Astrocyte (in vitro differentiated cells and primary cell): ENCODE measurements at places on chromosomes 5 and 9.

DNA sequence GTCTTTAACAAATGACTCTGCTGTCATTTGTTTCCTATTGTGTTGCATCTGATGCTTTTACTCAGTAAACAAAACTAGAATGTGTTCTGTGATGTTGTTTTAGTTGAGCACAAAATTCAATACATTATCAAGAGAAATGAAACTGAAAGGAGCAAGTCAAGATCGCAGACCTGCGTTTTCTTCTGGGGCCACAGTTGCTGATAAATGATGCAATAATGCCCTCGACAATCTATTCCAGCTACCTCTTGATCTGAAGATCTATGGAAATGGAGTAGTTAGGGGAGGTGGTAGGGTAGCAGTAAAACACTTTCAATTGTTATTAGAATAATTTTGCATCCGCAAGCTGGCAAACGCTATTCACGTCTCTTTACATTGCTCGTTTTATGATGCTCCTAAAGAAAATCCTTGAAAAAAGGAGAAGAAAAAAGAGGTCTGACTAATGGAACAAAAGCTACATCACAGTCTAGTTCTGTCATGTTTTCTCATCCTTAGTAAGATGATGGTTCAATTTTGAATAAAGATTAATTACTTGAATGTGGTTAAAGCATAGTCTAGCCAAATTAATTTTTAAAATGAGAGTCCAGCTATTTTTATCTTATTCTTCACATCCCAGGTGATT lies 1.6 kb downstream of the ZNF366 start:
- DNase-seq, result no peak

- no peak for DNase-seq
Measured at GRCh38 chr5:60183881-60184280, 290.4 kb upstream of the PDE4D start.

DNA sequence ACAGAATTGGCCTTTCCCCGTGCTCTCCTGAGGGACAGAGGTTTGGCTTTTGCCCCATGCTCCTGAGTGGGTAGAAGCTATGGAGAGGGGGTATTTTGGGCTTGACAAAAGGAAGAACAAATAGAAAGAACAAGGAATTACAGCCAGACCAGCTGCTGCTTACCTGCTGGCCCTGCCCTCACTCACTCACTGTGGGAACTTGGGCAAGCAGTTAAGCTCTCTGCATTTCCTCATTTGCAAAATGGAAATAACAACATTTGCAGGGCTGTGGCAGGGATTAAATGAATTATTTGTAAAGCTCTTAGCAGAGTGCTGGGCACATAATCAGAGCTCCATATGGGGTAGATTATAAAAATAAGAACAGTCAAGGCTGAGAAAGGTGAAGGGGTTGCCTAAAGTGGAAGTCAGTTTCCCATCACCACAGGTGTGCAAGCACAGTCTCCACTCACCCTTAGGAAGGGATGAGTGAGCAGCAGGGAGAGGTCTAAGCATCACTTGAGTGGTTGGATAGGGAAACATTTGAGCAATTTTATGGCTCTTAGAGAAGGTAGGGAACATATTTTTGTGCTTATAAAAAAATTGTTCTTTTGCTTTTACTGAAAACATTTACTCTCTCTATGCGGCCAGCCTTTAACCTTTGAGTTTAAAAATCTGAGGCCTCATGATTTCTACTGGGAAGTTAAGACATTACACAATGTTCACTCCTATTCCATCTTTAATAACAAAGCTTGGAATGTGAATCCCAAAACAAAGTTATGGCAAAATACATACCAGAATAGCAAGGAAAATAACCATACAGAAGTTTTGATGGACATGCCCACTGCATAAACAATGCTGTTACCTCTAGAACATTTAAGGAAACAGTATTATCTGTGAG lies 42.8 kb upstream of the LHFPL2 start:
- DNase-seq, result no peak

- no peak for DNase-seq
Measured at GRCh38 chr9:110133059-110133458, 74.9 kb downstream of the C9orf152 start.

DNA sequence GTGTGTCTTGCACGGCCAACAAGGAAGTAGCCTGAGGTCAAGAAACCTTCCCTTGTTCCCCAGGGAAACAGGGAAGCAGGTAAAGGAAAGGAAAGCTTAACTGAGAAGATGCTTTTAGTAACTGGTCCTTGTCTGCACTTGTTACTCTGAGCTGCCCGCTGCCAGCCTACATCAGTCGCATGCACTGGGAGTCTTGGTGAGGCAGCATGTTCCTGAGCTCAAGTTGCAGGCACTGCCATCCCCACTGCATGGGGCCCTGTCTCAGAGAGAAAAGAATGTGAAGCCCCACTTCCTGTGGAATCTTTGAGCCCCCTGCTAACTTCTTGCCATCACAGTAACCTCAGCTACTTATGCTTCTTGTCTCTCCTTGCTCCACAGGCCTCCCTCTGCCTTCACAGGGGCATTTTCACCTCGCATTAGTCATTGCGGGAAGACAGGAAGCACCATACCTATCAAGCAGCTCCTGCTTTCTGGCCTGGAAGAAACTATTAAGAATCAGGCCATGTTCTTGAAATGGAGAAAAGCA lies 344.1 kb upstream of the ADAMTSL1 start:
- DNase-seq, result no peak

- DNase-seq, result no peak
Measured at GRCh38 chr5:78765756-78766411, 117.3 kb upstream of the LHFPL2 start.

- DNase-seq, result no peak
Measured at GRCh38 chr5:172441262-172441751, 13.0 kb downstream of the SH3PXD2B start.

DNA sequence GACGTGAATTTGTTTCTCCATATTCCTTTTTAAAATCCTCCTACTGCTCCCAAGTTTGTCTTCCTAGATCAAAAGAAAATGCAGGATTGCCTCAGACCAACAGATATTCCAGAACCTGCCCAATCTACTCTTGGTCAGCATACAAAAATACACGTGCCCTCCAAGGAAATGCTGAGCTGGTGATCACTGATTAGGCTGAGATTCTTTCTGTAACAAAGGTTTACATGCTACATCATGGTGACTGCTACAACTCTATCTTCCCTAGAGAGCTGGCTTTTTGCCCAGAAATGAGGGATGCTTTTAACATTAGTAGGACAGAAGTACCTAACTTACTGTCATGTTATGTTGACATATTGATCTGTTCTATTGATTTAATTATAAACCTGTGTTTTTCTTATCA lies 35.5 kb downstream of the OR2Y1 start:
- peak; percentile 2 for DNase-seq

GRCh38 chr9:112752334-112753125 lies 2.0 kb downstream of the SNX30 start:
- no peak for DNase-seq

DNA sequence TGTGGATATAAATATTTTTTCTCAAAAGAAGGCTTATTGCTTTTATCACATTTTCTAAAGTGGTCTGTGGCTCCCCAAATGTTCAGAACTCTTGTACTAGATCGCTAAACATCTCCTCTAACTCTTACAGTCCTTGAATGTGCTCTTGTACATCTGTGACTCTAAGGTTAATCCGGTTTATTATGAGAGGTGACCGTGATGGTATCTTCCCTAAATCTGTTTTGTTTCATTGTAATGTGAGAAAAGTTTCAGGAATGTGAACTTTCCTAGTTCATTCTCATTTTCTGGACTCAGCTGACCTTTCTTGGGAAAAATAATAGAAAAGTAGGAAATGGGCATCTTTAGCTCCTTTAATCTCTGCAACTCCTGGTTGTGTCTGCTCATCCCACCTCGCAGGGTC lies 94.5 kb upstream of the CD180 start:
- DNase-seq, result no peak

DNA sequence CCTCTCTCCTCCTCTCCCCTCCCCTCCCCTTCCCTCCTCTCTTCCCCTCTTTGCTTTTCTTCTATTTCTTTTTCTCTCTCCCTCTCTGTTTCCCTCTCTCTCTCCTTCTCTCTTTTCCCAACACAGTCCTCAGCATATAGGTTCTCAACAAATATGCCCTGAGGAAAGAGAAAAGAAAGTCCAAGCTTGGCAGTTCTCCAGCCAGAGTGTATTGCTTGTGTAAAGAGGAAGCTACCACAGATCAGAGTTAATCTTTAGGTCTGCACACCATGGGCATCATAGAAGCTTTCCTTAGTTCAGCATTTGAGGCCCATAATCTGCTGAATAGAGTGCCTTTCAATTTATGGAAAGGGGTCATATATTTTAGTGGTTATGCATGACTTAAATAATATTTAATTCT lies 382.8 kb upstream of the WWC1 start:
- DNase-seq, result no peak

DNA sequence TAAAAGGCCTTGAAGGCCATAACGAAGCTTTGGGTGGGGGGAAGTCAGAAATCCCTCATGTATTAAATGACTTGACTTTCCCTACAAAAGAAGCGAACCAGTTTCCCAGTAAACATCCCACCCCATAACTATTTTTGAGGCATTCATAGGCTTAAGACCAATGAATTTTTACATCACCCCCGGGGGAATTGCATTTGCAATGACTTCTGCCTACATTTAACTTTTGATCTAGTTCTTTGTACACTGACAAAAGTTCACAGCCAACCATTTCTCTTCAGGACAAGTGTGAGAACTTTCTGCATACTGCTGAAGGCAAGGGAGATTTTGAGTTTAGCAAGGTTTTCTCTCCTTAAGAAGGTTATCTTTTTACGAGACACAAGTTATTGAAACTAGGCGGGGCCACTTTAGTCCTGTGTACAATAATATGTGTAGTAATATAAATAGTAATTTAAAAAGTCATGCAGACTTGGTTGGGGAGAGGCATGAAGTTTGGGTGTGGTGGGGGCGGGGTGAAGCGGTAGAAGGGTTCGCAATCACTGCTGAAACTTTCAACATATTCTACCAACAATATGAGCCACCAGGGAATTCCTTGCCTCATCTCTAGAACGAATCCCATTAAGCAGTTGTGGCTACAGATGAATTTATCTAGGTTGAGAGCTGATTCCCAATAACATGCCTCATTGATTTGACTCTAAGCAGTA lies 2.5 kb downstream of the TJP2 start:
- DNase-seq, result no peak

DNA sequence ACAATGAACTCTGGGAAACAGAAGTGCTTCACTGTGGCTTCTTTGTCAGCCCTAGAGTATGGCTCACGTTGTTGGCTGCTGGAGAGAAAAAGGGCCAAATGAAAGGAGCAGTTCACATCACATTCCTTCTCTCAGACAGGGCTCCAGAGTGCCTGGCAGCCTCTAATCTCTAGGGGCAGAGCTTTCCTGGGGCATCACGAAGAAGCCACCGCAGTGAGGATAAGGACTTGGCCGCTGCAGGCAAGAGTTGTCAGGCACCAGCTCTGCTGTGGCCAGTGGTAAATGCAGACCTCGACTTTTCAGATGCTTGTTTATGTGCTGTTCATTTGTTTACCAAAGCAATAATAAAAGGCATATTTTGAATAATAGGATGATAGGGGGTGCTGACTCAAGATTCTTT lies 227.2 kb downstream of the ICE1 start:
- DNase-seq, result no peak

DNA sequence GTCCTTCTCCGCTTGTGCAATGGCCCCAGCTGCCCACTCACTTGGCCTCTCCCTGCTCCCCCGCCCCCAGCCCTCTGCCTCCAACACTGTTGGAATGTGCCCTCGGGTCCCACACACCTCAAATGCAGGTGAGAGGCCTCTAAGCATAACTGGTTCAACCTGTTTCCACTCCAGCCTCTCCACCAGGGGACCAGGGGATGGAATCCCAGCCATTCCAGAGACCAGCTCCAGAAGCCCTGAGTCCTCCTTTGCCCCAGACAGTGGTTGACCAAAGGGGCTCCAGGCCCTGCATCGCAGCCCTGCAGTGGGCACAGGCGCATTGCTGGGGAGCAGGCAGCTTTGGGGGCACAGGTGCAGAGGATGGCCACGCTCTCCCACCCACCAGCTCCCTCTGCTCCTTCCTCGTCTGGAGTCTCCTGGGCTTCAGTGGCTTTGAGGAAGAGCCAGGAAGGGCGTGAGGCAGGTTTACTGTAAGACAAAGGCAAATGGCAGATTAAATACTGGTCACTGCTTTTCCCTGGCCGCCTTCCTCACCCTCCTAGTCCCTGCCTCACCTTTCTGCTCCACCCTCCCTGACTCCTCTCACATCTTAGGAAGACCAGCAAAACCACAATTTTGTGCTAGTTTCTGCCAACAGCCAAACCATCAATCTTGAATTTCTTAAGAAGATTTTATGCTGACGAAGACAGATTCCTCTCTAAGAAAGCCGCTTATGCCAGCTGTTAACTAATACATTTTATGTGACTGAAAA lies 29.1 kb upstream of the IRX2 start:
- no peak for DNase-seq

DNA sequence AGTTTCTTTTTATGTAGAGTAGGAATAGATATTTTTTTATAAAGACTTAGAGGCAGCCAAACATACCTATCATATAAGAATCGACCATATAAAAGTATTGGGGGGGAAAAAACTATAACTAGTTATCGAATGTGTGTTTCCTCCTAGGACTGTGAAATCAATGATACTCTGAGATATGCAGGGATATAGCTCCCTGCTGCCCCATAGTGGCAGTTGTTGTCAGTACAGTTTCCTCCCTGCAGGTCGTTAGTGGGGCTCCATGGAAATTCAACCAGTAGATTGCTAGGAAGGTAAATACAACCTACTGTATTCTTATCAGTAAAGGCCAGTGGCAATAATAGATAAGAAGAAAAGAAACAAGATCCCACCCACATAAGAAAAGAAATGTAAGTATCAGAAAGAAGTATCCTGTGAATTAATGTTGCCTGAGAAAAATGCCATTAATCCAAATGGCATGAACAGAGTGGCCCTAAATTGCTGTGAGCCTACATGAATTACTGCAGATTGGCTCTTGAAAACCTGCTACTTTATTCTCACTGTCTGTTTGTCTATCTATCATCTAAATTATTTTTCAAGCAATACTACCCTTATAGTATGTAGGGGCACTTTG lies 136.9 kb upstream of the FBN2 start:
- DNase-seq, result peak; percentile 7

DNA sequence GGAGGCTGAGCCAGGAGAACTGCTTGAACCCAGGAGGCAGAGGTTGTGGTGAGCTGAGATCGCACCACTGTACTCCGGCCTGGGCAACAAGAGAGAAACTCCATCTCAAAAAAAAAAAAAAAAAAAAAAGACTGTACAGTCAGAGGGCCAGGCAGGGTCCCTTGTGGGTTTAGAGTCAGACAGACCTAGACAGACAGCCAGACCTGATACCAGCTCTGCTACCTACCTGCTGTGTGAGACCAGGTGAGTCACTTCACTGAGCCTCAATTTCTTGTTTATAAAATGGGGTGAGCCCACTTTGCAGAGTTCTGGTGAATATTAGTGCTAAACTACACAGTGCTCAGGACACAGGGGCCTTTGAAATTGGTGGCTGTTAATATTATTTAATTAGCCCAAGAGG lies 19.7 kb downstream of the TRIM14 start:
- DNase-seq, result no peak

GRCh38 chr5:168600409-168600808 lies 21.2 kb upstream of the PANK3 start:
- no peak for DNase-seq

DNA sequence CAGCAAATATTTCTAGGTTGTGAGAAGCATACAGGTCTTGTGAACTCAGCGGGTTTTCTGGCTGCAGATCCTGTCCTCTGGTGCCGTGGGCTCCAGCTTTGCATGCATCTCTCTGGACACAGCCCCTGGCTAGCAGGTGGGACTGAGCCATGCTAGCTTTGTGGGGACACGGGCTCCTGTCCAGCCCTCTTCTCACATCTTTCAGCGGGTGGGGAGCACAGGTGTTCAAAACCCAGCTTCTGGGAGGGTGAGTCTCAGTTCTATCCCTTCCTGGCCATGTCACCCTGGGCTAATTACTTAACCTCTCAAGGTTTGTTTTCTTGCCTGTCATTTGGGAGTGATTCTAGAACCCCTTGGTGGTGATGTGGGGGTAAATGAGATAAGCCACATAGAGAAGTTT lies 162.3 kb downstream of the ICE1 start:
- no peak for DNase-seq

GRCh38 chr9:94757158-94757557 lies 30.7 kb downstream of the AOPEP start:
- peak; percentile 93 for DNase-seq
